HL-60 (cell line): ENCODE measurements at places on chromosomes 7 and 10.

DNA sequence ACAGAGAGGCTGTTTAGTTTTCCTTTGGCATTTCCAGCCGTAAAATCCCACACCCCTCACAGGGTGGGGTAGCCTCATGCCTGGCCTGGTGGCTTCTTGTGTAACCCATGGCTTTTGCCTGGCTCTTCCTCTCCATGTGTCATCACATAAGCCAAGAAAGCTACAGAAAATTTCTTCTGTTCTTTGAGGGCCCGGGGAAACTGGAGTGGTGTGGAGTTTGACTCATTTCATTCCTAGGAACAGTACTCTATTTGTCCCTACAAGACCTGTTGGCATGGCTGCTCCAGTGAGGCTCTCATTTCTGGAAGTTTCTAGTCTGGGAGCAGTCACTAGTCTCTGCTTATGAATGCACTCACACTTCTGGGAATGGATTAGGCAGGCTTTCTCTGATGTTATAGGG is 523.9 kb downstream of the SUGCT start:
- DNase-seq = no peak

DNA sequence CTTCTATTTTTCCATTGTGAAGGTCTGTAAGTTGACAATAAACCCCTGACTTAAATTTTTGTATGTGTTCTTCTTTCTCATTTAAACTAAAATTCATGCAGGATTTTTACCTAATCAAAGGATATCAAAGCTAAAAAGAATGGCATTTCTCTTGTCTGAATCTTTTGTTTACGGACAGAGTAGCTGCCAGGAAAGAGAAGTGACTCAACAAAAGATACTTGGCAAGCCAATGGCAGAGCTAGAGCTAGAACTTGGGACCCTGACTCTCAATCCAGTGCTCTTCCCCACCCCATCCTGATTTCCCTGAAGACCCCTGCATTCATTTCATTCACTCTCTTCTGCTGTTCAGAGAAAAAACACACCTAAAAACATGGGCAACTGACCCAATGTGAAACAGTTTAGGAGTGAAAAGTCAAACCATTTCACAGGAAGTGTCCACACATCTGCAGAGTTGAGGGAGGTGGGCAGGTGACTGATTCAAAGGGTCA is 40.2 kb upstream of the PDLIM1 start:
- DNase-seq = no peak

GRCh38 chr10:126122881-126123280 is 226.5 kb downstream of the FANK1 start:
- no peak for DNase-seq

GRCh38 chr7:44995555-44996493 is 4.2 kb upstream of the CCM2 start:
- no peak for DNase-seq

DNA sequence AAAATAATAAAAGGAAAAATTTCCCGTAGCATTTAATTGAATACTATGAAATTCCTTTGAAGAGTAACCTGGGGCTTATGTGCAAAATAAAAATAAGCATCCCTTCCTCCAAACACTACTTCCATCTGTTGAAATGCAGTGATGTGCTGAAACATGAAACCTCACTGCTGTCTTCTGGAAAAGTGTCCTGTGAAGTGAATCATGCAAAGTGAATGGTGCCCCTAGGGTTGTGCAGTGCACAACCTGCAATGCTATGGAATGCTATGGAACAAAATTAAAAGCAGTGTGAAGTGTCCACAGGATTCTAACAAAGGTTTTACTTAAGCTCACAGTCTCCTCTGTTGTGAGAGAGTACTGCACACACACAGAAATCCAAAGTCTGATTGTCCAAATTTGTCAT is 480.9 kb downstream of the ETV1 start:
- DNase-seq = no peak

DNA sequence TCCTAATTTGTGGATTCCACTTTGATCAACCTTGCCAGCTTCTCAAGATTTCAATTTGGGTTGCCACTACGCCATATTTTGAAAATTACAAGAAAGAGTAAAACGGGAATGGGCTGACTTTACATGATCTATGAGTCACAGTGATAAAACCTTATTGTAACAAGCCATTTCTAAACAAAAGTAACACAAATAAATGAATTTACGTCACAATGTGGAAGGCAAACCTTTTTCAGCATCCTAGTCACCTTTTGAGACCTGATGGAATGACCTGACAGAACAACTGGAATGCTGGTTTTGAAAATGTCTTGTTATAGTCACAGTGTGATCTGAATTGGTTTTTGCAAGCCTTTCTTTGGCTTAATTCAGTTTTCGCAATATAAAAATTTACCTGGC is 85.9 kb downstream of the CDK6 start:
- DNase-seq = no peak

DNA sequence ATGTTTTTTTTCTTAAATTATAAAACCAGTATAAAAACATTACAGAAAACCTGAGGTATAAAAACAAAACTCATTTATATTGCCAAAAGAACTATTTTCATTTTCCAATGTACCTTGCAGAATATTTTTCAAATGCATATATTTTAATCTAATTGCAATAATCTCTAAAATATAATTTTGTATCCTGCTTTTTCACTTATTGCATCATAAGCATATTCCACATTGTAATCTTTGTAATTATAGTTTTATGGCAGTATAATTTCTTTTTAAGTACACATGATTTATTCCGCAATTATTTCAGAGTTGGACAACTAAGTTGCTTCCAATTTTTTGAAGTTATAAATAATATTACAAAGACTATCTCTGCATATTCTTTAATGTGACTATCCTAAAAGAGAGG is 43.7 kb downstream of the SGCE start:
- no peak for DNase-seq

DNA sequence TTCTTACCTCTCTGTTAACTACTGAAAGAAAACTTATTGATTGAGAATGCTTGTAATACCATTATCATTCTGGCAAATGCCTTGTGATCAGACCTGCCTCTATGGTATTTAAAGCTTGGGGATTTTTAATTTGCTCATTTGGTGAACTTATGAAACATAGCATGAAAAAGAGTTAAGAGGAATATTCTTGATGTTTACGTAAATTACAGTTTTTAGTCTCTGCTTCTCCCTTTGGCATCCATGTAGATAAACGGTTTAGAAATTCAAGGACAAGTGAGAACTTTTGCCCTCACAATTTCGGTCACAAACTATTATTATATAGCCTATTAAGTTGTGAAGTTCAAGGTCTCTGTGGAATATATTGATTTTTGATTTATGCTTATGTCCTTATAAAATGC is 11.2 kb upstream of the CELF2 start:
- no peak for DNase-seq

- no peak for DNase-seq
Measured at GRCh38 chr10:92506336-92506735, 67.6 kb downstream of the IDE start.

DNA sequence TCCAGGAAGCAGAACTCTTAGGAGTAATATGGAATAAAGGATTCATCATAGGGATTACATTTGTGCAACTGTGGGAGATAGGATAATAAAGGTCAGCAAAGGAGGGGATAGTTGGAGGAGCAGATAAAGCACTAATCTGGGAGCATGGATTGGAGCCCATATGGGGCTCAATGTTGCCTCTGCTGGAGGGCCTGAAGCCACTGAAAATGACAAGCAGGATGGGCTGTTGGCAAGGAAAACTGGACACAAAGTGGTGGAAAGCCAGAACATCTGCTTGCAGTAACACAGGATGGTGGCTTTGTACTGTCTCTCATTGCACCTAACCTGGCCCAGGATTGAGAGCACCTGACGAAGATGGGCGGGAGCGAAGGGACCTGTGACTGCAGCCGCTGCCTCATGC is 15.0 kb upstream of the COMMD3 start:
- DNase-seq = no peak

GRCh38 chr7:159177284-159177953 is 32.8 kb upstream of the VIPR2 start:
- no peak for DNase-seq

DNA sequence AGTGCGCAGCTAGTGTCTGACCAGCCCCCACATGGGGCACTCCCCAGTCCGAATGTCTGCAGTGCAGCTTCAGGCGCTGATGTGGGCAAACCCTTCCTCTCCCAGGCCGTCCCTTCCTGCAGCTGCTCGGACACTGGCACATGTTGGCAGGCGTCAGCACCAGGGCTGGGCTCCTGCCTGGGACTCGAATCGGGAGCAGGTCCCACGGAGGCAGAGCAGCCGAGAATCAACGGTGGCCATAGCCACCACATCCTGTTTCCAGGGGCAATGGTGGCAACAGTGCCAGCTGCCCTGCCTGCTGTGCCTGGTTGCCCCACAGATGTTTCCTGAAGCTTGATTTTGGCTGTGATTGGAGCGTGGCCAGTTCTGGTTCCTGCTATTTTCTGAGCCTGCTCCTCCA is 65.8 kb downstream of the MGMT start:
- DNase-seq = no peak

GRCh38 chr7:142616121-142616643 is 133.1 kb upstream of the PRSS1 start:
- DNase-seq = no peak

DNA sequence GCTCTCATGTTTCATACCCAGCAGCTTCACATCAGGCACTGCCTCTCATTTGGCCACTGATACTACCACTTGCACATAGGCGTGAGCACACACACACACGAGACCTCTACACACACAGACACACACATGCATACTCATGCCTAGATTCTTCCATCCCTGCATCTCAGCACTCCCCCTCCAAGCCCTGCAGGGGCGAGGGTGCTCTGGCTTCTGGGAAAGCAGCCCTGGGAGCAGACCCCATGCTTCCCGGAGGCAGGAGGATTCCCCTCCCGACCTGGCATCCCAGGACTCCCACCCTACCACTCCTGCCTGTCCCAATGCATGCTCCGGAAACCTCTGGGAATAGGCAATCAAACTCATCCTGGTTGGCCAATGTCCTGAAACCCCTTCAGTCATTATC is 89.1 kb upstream of the SMNDC1 start:
- no peak for DNase-seq

GRCh38 chr7:102916881-102917280 is 4.1 kb downstream of the LRRC17 start:
- no peak for DNase-seq

DNA sequence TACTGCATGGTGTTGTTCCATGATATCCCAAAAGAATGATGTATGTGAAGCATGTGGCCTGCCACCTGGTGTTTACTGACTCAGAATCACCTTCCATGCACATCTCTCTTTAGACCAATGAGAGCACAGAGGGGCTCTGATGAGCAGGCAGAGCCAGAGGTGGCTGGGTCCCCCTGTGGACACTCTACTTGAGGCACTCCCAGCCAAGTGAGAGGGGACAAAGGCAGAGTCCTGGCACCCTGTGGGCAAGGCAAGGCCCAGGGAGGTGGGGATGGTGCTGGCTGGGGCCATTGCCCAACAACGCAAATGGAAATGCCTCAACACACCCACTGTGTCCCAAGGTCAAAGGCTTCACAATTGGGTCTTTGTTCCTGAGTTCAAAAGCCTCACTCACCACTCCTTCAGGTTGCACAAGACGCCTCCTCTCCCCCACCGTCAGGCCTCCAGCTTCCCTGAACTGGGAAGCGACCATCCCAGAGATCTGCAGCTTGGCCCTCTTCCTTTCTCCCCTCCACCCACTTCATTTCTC is 164.6 kb downstream of the NEURL1 start:
- no peak for DNase-seq

- no peak for DNase-seq
Measured at GRCh38 chr10:59937720-59938119, 31.4 kb upstream of the CCDC6 start.

DNA sequence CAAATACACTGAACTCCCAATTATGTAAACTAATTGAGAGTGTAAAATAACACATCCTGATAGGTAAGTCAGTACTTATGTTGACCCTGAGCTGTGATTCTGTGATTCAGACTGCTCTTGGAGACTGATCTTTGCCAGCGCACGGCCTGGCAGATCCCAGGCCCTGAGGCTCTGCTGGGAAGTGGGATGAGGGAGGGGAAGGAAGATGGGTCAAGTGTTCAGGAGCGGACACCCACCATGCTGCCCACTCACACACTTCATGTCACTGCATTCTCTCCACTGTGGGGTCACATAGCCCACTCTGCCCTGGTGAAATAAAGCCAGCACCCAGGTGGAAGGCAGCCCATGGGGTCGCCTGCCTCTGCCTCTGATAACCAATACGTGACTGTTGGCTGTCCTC is 226.2 kb downstream of the TNS3 start:
- no peak for DNase-seq

- DNase-seq = no peak
Measured at GRCh38 chr7:48025624-48026023, 3.3 kb downstream of the SUN3 start.

- peak; percentile 65 for DNase-seq
Measured at GRCh38 chr10:69051303-69051702, 36.6 kb upstream of the SRGN start.

DNA sequence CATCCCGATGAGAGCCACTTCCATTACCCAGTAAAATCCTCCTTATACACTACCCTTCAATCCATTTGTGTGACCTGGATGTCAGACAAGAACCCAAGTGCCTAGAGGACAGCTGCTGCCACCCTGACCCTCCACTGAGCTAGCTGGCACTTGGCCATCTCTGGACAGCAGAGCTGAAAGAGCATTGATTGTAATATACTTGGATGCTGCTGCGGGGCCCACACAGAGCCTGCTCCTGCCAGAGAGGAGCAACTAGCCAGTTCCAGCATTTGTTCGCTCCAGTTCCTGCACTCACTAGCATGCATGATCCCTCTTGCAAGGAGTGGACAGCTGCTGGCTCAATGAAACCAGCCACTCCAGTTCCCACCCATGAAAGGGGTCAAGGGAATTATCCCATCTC is 8.4 kb upstream of the TMEM254 start:
- no peak for DNase-seq

DNA sequence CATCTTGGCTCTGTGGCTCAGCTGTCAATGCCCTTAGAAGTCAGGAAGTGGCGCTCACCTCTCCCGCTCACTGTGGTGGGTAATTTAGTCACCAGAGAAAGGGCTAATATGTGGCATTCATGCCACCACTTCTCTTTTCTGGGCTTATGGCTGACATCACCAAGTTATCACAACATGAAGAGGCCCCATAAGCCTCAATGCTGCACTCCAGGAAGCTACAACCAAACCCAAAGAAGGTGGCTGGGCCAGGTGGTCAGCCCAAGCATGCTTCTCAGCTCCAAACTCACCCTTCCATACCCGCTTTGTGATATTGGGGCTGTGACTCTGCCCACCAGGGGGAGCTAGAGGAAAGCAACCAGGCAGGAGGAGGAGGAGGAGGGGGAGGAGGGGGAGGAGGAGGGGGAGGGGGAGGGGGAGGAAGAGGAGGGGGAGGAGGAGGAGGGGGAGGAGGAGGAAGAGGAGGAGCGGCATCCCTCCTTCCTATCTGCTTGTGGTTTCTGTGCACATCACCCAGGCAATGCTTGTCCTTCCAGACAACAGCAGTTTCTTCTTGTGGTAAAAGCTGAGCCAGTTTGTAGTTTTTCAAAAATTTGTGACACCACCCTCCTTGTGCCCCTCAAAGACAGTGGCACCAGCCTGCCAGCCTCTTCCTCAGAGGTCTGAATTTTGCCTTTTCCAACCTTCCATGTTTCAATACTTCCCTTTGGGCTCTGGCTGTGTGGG is 42.1 kb downstream of the CYP26A1 start:
- peak; percentile 74 for DNase-seq

DNA sequence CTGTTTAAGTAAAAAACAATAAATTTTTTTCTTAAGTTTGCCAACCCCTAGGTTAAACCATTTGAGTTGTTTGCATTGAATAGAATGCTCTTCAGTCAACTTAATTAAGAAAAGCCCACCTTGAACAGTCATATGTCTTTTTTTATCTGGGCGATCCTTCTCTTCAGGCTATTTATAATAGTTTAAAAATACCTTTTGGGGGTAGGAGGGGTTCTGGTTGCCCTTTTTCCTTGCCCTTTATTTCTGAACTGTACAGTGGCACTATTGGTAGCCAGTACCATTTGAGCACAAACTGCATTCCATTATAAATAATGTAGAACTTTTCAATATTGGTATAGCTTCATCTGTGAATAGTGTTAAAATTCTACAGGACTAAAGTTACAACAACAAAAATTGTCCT is 13.1 kb downstream of the CALU start:
- no peak for DNase-seq
